Muscle of back (tissue), 13 donors: ENCODE measurements at places on chromosomes 12 and 14. TPM values are rescaled to one million over a fixed set of nuclear protein-coding genes. Genes with fewer than 3 reads are reported as not detected.

Gene TMCC3
- 14.0 TPM for polyA plus RNA-seq

Gene OAS1
- polyA plus RNA-seq: 3.7 TPM

Gene OR6C65
- polyA plus RNA-seq: not detected

Gene BDKRB2
- polyA plus RNA-seq: 3.3 TPM

Gene TAS2R31
- 0.65 TPM for polyA plus RNA-seq
